ENCODE measurements at places on chromosomes 3 and 15.

GRCh38 chr15:52658955-52659354 is 20.2 kb downstream of the ATOSA start:
- no peak for DNase-seq

DNA sequence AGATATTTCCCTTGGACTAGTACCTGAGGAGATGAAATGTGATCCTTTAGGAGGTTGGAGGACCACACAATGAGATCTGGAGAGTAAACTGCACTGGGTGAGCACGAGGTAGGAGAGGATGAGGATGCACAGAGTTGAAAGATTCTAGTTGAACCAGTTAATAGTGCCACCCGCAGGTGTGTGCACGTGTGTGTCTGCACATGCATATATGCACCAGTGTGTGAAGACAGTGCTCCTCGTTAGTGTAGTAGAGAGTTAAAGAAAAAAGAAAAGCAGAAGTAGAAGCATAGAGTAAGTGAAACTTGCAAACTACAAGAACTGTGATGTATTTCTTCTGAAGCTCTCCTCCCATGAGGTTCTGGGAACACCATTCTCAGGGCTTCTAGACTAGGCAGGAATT is 8.4 kb downstream of the MED12L start:
- DNase-seq, result no peak

GRCh38 chr15:87863152-87863551 is 393.4 kb downstream of the NTRK3 start:
- DNase-seq, result no peak

DNA sequence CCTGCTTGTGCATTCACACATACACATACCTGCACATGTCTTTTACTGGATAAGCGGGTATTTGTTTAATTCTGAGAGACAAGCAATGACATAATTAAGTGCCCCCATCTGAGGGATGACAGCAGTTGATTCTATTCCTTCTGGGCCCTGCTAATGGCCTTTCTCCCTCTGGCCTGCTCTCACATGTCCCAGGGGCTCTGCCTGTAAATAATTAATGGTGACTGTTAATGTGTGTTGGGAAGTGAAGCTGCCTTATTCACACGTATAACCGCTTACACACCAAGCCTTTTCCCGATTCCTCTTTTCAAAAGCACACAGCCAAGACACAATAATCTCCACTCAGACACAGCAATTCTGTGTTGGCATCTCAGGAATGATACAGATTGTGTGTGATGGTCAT is 47.8 kb downstream of the LRRK1 start:
- DNase-seq, result no peak

All from GM12864 (cell line).